ENCODE measurements at places on chromosomes 7 and 10. TPM values are rescaled to one million over a fixed set of nuclear protein-coding genes. Genes with fewer than 3 reads are reported as not detected.

ARHGEF35 gene
- total RNA-seq, result 2.9 TPM

COL17A1 gene
- 0.15 TPM for total RNA-seq

TCAF2 gene
- total RNA-seq, result 5.4 TPM

PLCE1 gene
- total RNA-seq, result 4.9 TPM

SEMA4G gene
- 0.94 TPM for total RNA-seq

USP54 gene
- total RNA-seq, result 2.3 TPM

ADCY1 gene
- total RNA-seq, result 0.69 TPM

MYOZ1 gene
- 0.12 TPM for total RNA-seq

ZWINT gene
- total RNA-seq, result 2.1 TPM

CNPY1 gene
- not detected for total RNA-seq

DKK1 gene
- 112 TPM for total RNA-seq

ZNF25 gene
- 7.6 TPM for total RNA-seq

SND1 gene
- 242 TPM for total RNA-seq

SPDYE2B gene
- not detected for total RNA-seq

SLIT1 gene
- total RNA-seq, result not detected

ZNF804B gene
- total RNA-seq, result not detected

RBM48 gene
- total RNA-seq, result 7.1 TPM

CPN1 gene
- not detected for total RNA-seq

CCZ1B gene
- total RNA-seq, result 29.5 TPM

ZNF239 gene
- 5.0 TPM for total RNA-seq

FOXI2 gene
- not detected for total RNA-seq

RHOBTB1 gene
- total RNA-seq, result 8.9 TPM

PLAC9 gene
- total RNA-seq, result 116 TPM

FAM237B gene
- not detected for total RNA-seq

NPSR1 gene
- total RNA-seq, result not detected

MAGI2 gene
- 2.3 TPM for total RNA-seq

All from cardiac ventricle fibroblast (primary cell).